ENCODE measurements at places on chromosomes 6 and 20. TPM values are rescaled to one million over a fixed set of nuclear protein-coding genes. Genes with fewer than 3 reads are reported as not detected.

The HCRTR2 gene
- total RNA-seq, result not detected

The RBM12 gene
- 29.9 TPM for total RNA-seq

The TFAP2D gene
- total RNA-seq, result not detected

The RSPH4A gene
- under 0.01 TPM for total RNA-seq

The RIPOR2 gene
- 1.1 TPM for total RNA-seq

The RING1 gene
- 22.8 TPM for total RNA-seq

The XRN2 gene
- 97.6 TPM for total RNA-seq

The TAGAP gene
- total RNA-seq, result not detected

The EEF1A2 gene
- total RNA-seq, result 0.38 TPM

The TBC1D20 gene
- 41.4 TPM for total RNA-seq

The TRAPPC3L gene
- under 0.01 TPM for total RNA-seq

The CCN5 gene
- total RNA-seq, result under 0.01 TPM

The PROKR2 gene
- total RNA-seq, result not detected
